ENCODE measurements at places on chromosomes 5 and 9.

GRCh38 chr9:104143550-104143910 is 49.4 kb downstream of the SMC2 start:
- no peak for DNase-seq

GRCh38 chr9:30524311-30524710 is 1860.1 kb upstream of the ACO1 start:
- DNase-seq, result no peak

DNA sequence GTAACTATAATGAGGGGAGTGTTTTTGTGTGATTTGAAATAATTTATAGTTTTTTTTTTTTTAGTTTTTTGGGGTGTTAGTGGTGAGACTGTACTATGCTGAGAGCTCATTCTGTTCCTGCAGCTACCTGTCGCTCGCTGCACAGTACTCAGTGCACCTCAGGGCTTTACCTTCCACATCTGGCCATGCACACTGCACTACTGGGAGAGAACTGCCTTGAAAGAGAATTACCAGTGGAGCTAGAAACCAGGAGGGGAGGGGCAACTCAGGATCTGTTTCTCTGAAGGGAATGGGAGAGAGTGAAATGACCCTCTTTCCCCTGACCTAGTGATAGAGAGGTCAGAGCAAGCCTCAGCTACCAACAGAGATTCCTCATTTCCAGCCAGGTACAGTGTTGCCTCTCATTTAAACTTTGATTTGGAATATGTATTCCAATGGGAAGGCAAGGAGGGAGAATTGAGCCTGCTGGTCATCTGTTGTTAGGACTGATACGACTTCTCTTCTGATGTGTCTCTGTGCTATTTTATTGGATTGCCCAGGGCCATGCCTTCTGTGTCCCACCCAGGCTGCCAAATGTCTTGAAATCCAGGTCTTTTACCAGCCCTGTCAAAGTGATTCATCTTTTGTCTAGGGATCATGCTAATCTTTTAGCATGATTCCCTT is 8.9 kb downstream of the ATG10 start:
- no peak for DNase-seq

DNA sequence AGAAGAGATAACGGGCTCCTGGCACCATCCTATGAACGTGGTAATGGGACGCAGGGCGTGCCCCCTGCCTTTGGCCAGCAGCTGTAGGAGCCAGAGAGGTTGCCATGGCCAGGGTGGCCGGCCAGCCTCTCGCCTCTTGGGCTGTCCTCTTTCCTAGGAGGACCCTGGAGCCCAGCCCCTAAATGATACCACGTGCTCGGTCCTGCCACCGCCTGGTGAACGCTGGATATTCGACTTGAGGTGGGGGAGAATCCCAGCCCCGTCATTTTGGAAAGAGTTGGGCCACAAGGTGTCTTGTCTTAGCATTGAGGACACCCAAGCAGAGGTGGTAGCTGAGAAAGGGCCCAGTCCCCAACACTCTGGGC is 391 bp upstream of the NRG2 start:
- peak; percentile 21 for DNase-seq

GRCh38 chr5:75040973-75041372 is 11.4 kb downstream of the GCNT4 start:
- DNase-seq, result no peak

GRCh38 chr9:92977279-92977678 is 30.0 kb downstream of the FGD3 start:
- no peak for DNase-seq

DNA sequence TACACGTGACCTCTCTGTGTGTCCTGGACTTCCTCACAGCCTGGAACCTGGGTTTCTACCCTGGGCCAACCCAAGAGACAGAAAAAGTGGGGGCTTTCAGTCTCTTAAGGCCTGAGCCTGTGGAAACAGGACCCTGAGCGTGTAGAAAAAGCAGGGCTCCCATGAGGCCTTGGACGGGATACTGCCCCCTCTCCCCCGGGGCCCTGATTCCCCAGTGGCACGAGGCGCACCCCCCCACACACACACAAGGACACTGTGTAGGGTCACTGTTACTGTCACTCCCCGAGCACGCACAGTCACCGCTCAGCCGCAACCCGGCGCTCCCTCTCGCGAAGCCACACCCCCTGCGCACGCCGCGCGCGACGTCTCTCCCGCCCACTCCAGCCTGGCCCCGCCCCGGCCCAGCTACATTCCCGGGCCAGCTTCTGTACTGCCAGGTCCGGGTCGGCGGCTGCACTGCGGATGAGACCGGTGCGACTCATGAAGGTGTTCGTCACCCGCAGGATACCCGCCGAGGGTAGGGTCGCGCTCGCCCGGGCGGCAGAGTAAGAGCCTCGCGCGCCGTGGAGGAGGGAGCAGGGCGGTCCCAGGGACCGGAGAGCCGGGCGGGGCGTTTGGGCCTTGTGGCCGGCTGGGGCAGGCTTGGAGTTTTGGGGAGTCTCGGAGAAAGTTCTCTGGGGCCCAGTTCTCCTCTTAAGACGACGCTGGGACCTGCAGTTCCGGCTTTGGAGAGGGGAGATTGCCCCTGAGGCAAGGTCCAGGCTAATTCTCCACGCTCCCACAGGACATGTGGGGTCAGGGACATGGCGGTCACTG is at the start of gene GRHPR:
TSS of gene GRHPR (plus strand) at position 408 of the 816 bp plus-strand sequence. CDS start at position 463, 55 bp downstream.
- peak; percentile 94 for DNase-seq

- no peak for DNase-seq
Measured at GRCh38 chr5:89901983-89902382, 507.6 kb downstream of the CETN3 start.

DNA sequence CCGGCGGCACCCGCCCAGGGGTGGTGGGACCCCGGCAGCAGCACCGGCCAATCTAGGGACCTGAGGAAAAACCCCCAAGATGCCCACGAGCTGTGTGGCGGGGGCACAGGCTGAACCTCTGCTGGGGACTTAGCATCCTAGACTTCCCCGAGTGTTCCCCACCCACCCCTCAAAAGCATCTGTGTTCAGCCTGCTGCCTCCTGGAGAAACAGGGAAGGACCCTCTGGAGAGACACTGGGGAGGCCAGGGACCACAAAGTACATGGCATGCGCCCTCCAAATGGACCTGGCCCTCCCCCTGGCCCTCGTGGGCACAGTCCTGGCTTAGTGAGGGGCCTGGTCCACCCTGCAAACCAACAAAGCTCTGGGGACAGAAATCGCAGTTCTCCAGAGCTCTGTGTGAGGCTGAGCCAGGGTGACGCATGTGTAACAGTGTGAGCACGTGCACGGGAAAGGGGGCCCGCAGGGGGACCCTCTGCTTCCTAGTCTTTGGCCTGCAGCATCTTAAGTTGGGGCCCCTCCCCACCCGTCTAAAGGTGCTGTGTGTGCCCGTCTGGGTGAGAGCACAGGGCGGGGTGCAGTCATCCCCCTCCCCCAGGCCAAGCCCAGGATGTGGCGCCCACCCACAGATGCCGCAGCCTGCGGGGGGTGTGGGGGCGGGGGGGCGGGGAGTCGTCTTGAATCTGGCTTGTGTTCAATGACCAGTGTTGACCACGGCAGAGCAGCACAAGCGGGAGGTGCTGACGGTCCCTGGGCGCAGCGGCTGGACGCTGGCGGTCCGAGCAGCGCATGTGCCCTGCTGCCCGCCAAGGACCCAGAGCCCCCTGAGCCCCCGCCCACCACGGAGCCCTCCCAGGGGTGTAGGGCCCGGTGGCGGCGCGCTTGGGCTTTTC is 672 bp upstream of the KCNT1 start:
- DNase-seq, result peak; percentile 9

DNA sequence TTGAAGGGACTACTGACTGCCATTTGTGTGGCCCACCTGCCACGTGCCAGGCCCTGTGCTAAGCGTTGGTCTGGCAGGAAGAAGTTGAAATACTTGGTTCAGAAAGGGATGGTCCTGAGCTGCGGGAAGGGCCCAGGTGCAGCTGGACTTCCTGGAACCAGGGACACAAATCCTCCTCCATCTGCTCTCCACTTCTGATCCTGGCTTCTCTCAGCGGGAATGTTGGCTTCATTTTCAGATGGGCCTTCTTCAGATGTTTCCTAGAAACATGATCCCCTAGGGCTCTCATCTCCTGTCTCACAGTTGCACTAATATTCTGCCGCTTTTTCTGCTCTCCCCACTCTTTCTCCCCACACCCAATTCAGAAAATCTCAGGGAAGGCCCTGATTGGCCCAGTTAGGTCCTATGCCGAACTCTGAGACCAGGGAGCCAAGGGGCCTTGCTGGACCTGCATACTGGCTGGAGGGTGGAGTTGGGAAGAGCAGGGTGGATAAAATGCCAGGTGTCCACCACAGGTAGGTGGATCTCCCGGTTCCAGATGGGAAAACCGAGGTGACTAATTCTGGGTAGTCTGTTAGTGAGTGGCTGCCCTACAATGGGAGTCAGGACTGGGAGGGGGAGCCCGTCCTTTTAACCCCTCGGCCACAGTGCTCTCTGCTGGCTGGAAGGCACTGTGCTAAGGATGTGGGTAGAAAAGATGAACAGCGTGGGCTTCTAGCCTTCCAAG is 19.4 kb downstream of the PSAT1 start:
- no peak for DNase-seq

DNA sequence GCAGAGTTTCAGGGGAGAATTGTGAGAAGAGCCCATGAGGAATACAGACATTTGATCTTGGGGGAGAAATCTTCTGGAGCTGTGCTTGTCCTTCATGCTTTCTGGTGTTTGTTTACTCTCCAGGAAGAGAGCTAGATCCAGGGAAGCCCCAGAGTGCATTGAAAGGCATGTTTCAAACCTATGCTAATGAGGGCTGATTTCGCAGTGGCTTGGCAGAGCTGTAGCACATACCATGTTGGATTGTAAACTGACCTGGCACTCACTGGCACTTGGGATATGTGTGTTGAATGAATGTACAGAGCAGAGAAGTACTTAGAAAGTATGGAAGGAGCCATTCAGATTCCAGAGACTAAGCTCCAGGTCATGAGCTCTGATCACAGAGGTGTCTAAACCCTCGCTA is 30.9 kb downstream of the TNFSF8 start:
- no peak for DNase-seq

GRCh38 chr9:119240546-119240945 is 128.7 kb downstream of the BRINP1 start:
- no peak for DNase-seq

DNA sequence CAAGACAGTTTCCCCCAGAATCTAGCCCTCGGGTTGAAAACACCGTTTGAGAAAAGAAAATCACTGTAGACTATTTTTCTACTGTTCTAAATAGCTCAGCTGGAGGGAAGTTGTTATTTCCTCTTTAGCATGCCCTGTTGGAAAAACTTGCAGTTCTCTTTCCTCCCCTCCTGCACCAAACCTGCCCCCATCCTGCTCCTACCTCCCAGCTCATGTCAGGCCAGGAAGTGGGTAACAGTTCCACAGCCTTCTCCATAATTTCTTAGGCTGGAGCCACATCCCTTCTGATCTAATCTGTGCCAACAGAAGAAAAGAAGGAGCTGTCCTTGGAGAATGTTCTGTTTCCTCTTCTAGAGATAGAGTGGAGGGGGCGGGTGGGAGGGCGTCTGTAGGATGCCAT is 437.7 kb downstream of the SPOCK1 start:
- DNase-seq, result no peak

GRCh38 chr5:74074111-74074510 is 448.1 kb downstream of the ARHGEF28 start:
- DNase-seq, result no peak

GRCh38 chr5:126519637-126520592 is 75.1 kb downstream of the ALDH7A1 start:
- DNase-seq, result no peak

DNA sequence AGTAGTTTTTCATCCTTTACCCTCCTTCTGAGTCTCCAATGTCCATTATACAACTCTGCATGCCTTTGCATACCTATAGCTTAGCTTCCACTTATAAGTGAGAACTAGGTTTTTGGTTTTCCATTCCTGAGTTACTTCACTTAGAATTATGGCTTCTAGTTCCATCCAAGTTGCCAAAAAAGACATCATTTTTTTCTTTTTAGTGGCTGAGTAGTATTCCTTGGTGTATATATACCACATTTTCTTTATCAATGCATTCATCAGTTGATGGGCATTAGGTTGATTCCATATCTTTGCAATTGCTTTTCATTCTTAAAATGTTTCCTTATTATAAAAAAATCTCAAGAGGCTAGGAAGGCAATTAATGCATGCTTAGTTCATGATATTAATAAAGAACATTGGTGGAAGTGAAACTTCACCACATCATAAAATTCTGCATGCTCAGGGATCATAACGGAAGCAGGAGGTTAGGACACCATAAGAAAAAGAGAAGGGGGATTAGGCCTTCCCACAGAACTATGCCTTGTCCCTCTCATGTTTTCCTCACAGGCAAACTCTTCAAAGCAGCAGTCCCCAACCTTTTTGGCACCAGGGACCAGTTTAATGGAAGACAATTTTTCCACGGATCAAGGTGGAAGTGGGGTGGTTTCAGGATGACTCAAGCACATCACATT is 105.2 kb downstream of the FRMD3 start:
- DNase-seq, result no peak

GRCh38 chr5:149201121-149201637 is 59.9 kb downstream of the ABLIM3 start:
- DNase-seq, result no peak

DNA sequence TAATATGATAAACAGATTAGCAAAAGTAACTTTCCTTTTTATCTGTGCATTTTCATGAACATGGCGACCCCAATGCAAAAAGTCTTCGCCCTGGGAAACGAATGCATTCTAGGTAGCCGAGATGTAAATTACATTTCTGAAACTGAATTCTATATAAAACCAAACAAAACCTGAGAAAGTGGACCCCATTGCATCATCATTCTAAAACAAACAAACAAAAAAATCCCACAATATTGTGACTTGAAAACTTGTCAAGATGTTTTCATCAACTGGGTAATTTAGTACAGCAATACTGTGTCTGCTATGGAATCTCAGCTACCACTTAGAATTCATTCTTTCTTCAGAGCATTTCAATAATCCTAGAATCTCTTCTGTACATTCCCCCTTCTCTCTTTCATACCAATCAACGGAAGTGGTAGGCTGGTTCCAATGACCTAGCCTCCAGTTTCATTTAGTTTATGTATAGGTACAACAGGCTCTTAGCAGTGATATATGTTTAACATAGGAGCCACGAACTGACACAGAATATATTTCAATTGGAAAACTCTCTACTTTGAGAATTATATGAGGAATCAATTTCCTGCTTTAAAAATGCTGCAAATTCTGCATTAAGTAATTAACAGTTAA is 85.6 kb downstream of the FBXW11 start:
- no peak for DNase-seq

- DNase-seq, result no peak
Measured at GRCh38 chr5:80474929-80475328, 13.0 kb upstream of the FAM151B start.

GRCh38 chr9:135889564-135890189 is 17.7 kb downstream of the CAMSAP1 start:
- DNase-seq, result no peak
